ENCODE measurements at places on chromosomes 7 and 10. TPM values are rescaled to one million over a fixed set of nuclear protein-coding genes. Genes with fewer than 3 reads are reported as not detected.

DNA sequence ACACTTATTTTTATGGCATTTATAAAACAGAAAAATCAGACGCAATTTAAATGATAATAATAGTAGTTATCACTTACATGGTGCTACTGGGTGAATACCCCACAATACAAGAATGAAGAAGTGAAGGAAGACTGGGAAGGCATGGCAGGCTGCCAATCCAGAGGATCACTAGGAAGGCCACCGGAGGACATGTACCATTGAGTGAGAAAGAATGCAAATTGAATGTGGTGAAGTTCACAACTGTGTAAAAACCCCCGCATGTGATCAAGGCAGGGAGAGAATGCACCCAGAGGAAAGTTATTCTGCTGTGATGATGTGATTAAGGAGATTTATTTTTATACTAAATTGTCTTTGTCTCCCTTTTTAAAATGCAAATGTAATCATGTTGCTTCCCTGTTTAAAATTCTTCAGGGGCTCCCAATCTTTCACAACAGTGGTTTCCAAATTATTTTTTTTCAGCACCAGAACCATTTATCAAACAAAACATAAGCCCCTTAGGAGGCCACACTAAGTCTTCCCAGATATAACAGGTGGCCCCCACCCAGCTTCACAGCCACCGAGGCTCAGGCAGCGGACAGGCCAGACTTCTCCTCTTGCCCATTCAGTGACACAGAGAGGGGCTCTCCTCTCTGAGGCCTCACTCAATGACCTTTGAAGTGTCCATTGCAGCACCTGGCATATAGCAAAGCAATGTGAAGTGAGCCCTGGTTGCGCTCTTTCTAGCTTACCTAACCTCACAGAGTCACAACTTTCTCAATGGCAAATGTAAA is 59.6 kb downstream of the FRMPD2 start:
- H3K27me3 ChIP-seq, result peaks cover 3% of the 10 kb centered on the region
- H3K27ac ChIP-seq, result no peak overlapping the region
- H3K36me3 ChIP-seq, result no peaks in the 10 kb centered on the region
- H3K4me3 ChIP-seq, result no peak overlapping the region
- H3K4me1 ChIP-seq, result no peaks in the 10 kb centered on the region

DNA sequence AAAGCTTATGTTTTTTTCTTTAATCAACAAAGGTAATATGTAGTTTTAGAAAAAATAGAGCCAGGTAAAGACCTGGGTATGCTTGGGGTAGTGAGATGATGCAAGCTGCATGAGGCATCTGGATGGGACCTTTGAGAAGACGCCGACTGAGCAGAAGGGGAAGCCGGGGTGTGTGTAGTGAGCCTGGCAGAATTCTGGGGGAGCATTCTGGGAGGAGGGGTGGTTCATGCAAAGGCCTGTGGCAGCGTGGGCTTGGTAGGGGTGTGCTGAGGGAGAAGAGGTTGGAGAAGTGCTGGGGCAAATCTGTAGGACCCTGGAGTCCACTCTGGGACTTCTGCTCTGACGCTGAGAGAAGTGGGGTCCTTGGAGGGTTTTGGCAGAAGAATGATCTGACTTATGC is 33.9 kb upstream of the SHH start:
- no peak overlapping the region for H3K27ac ChIP-seq
- no peak for DNase-seq
- H3K4me1 ChIP-seq, result no peaks in the 10 kb centered on the region
- H3K36me3 ChIP-seq, result no peaks in the 10 kb centered on the region
- H3K4me3 ChIP-seq, result no peak overlapping the region

GRCh38 chr10:3408603-3409365 is 236.2 kb upstream of the PITRM1 start:
- DNase-seq, result no peak
- no peak overlapping the region for H3K27ac ChIP-seq
- H3K27me3 ChIP-seq, result no peaks in the 10 kb centered on the region
- H3K4me3 ChIP-seq, result no peak overlapping the region
- H3K36me3 ChIP-seq, result peaks cover 6% of the 10 kb centered on the region

DNA sequence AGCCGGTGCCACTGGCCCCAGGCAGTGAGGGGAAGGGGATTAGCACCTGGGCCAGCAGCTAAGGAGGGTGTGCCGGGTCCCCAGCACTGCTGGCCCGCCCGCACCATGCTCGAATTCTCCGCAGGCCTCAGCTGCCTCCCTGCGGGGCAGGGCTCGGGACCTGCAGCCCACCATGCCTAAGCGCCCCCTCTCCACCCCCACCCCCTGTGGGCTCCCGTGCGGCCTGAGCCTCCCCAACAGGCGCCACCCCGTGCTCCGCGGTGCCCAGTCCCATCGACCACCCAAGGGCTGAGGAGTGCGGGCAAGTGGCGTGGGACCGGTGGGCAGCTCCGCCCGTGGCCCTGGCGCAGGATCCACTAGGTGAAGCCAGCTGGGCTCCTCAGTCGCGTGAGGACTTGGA is 144.8 kb upstream of the CDCA7L start:
- peaks cover 3% of the 10 kb centered on the region for H3K27me3 ChIP-seq
- no peaks in the 10 kb centered on the region for H3K36me3 ChIP-seq
- H3K4me1 ChIP-seq, result peaks cover 5% of the 10 kb centered on the region
- no peak for DNase-seq
- no peak overlapping the region for H3K27ac ChIP-seq

GRCh38 chr7:26868841-26869495 is 4.6 kb upstream of the SKAP2 start:
- H3K27ac ChIP-seq, result no peak overlapping the region
- peaks cover 11% of the 10 kb centered on the region for H3K4me1 ChIP-seq
- DNase-seq, result no peak
- no peaks in the 10 kb centered on the region for H3K36me3 ChIP-seq
- H3K4me3 ChIP-seq, result no peak overlapping the region

DNA sequence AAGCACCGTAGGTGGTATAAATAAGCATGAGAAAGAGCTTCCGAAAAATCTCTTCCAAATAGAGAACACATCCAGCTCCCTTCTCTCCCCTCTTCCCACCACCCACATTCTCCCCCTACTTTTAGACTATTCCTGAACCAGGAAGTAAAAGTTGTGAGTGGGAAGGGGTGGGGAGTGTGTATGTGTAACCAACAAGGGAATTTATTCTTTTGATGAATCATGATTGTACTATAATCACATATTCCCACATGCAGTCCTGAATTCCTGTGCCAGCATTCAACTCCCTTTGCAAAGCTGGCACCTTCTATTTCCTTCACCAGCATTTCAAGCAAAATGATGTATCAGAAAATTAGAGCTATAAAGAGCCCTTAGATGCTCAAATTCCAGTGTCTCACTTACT is 230.6 kb upstream of the CHRM2 start:
- H3K27me3 ChIP-seq, result no peaks in the 10 kb centered on the region
- H3K36me3 ChIP-seq, result no peaks in the 10 kb centered on the region
- H3K4me3 ChIP-seq, result no peak overlapping the region
- no peaks in the 10 kb centered on the region for H3K4me1 ChIP-seq
- H3K27ac ChIP-seq, result no peak overlapping the region
- no peak for DNase-seq

DNA sequence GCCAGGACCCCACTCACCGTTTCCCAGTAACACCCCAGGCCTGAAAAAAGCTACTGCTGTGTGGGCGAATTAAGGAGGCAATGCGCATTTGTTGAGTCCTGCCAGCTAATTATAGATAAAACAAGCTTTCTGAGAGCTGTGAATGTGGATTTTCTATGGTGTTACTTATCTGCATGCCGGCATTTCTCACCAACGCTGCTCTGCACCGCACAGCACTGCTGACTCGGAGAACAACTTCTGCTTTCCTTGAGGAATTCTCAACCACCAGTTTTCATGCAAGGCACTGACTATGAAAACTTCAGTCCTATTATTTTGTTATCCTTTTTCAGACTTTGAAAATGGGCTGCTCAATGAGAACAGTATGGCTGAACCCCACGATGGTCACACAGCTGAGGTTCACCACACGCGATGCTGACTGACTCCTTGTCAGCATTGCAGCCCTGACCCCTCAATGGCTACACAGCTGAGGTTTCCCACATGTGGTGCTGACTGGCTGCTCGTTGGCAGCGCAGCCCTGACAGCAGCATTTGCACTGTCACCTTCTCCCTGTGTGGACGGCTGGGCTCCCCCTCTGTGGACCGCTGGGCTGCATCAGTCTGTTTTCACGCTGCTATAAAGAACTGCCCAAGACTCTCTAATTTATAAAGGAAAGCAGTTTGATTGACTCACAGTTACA is 190.6 kb downstream of the DIP2C start:
- no peak overlapping the region for H3K4me3 ChIP-seq
- H3K27ac ChIP-seq, result no peak overlapping the region
- H3K36me3 ChIP-seq, result no peaks in the 10 kb centered on the region

DNA sequence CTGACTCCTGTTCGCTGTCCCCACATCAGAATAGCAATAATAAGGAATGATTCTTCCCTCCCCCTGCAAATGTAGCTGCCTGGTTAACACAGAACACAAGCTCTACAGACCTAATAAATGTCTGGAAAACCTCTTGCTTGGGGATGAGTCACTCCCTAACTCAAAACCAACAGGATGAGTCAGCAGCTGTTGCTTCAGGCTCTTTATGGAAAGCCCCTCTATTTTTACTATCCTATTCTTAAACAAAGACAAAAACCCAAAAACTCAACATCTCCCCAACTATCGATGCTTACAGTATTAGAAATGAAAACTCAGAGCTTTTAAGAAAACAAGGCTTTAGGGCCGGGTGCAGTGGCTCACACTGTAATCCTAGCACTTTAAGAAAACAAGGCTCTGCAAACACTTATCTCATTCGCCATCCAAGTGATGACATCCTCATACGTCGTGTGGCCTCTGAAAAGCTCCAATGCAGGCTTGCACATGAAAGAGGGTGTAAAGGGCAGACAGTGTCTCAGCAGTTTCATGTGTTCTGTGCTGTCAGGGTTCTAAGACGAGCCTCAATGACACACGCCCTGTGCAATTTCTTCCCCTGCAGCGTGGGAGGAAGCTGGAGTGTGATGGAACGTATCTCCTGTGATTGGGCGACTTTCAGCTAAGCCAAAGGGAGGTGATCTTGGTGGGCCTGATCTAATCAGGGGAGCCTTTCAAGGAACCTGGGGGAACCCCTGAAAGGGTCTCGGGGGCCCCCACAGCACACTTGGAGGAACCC is 70.1 kb downstream of the AMZ1 start:
- peak; percentile 72 for DNase-seq
- peak overlapping the region; percentile 84 for H3K4me3 ChIP-seq
- H3K27me3 ChIP-seq, result no peaks in the 10 kb centered on the region
- peak overlapping the region; percentile 87 for H3K27ac ChIP-seq

DNA sequence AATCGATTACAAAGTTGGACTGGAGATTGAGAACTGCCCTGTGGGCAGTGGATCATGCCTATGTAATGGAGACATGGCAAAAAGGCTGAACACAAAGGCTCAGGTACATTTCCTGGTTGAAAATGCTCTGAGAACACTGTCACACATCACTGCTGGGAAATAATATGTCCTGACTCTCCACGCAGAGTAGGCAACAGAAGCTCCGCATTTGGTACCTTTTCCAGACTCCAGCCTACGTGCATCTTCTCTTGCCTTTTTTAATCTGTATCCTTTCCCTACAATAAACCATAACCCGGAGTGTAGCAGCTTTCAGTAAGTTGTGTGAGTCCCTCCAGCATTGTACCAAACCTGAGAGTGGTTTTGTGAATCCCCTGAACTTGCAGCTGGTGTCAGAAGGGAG is 134.7 kb downstream of the SORBS1 start:
- H3K27ac ChIP-seq, result no peak overlapping the region
- H3K27me3 ChIP-seq, result no peaks in the 10 kb centered on the region
- no peak overlapping the region for H3K4me3 ChIP-seq
- no peaks in the 10 kb centered on the region for H3K4me1 ChIP-seq
- peak; percentile 20 for DNase-seq

DNA sequence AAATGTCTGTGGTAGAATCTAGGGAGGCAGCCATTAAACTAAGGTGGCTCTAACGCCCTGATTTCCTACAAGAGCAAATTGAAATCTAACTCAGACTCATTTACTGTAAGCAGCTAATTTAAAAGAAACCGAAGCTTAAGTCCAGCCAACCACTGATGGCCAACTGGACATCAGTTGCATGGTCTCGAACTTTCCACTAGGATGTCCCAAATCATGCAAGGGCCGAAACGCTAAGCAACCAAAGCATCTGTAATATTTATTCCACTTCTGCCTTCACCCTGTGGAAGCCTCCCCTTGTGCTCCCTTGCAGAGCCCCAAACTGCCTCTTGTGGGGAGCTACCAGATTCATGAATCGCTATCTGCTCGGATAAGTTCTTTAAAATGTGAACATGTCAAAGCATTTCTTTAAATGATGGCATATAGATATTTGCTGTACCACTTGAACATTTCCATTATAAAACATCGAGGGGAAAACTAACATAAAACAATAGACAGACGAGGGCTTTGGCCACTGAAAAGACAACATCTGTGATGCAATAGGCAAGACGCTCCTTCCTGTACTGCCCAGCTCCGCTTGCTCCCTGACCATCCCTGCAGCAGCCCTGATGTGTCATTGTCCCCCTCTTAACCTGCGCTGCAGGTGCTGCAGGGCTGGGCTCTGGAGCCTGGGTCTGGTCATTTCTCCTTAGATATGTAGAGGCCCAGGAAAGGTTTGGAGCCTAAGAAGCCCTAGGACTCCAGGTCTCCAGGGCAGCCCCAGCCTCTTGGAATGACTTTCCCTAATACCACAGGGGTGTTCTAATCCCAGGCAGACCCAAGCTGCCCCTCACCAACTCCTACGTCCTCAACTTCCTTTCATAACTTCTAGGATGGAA is 2.9 kb upstream of the RBP3 start:
- H3K27ac ChIP-seq, result no peak overlapping the region
- no peaks in the 10 kb centered on the region for H3K36me3 ChIP-seq
- DNase-seq, result peak; percentile 6
- H3K4me3 ChIP-seq, result no peak overlapping the region
- H3K27me3 ChIP-seq, result peaks cover 9% of the 10 kb centered on the region
- H3K4me1 ChIP-seq, result no peaks in the 10 kb centered on the region

- DNase-seq, result no peak
- peaks cover 2% of the 10 kb centered on the region for H3K27me3 ChIP-seq
- H3K27ac ChIP-seq, result no peak overlapping the region
- no peaks in the 10 kb centered on the region for H3K36me3 ChIP-seq
- peaks cover 2% of the 10 kb centered on the region for H3K4me1 ChIP-seq
These were observed 325.4 kb downstream of the GLRX3 start for GRCh38 chr10:130461631-130462030.

GRCh38 chr10:110241407-110241806 is 34.0 kb downstream of the MXI1 start:
- H3K36me3 ChIP-seq, result peaks cover 6% of the 10 kb centered on the region
- no peak for DNase-seq
- H3K27ac ChIP-seq, result no peak overlapping the region
- peak overlapping the region; percentile 36 for H3K4me3 ChIP-seq

DNA sequence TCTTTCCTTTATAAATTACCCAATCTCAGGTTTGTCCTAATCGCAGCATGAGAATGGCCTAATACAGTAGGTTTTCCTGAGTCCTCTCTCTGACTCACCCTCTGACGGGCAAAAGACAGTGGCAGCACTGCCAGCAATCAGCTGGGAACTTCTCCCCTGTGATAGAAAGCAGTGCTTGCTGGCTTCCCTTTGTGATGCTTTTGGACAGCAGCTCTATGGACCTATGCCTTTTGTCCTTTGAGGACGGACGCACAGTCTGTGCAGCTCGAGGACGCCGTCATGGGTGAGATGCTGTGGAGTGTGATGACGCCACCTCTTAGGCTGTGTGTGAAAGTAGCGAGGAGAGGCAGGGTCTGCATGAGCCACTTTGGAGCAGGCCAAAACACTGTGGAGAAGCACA is 68.8 kb downstream of the KIAA1217 start:
- no peak overlapping the region for H3K27ac ChIP-seq
- H3K27me3 ChIP-seq, result no peaks in the 10 kb centered on the region
- no peak overlapping the region for H3K4me3 ChIP-seq
- no peaks in the 10 kb centered on the region for H3K36me3 ChIP-seq
- no peak for DNase-seq
- H3K4me1 ChIP-seq, result no peaks in the 10 kb centered on the region

COL28A1 gene
- total RNA-seq, result 0.24 TPM

IQUB gene
- total RNA-seq, result not detected

HMX3 gene
- not detected for total RNA-seq

TAS2R41 gene
- total RNA-seq, result not detected
